ENCODE measurements at places on chromosomes 7 and 10.
A peak's percentile ranks its signal among the peaks of the same experiment; 100 is the strongest.

DNA sequence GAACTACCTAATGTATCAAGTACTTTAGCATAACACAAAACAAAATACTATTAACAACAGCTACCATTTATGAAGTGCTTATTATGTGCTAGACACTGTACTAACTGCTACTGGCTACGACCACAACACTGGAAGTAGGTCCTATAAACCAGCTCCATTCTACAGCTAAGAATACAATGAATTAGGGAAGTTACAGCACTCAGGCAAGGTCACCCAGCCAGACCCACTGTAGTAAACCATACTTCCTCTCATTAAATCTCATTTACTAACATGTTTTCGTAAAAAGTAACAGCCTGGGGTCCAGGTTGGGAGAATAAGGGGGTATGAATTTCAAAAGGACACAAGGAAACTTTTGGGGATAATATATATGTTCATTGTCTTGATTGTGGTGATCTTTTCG is 25.4 kb downstream of the NAPEPLD start:
- DNase-seq, result no peak

DNA sequence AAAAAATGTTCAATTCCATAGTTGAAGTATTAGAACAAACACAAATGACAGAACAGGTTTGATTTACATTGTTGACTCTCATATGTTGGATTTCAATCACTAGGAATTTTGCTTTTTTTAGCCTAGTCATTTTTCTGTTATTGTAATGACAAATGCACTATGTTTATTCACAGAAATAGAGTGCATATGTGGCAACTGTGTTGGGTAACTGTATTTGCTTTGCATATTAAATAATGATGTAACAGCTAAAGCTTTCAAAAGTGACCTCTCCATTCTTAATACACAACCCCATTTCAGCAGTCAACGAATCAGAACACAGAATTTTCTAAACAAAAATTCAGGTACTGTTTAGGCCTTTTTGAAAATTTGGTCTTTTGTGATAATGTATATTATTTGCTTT is 54.0 kb upstream of the SLC26A5 start:
- no peak for DNase-seq

DNA sequence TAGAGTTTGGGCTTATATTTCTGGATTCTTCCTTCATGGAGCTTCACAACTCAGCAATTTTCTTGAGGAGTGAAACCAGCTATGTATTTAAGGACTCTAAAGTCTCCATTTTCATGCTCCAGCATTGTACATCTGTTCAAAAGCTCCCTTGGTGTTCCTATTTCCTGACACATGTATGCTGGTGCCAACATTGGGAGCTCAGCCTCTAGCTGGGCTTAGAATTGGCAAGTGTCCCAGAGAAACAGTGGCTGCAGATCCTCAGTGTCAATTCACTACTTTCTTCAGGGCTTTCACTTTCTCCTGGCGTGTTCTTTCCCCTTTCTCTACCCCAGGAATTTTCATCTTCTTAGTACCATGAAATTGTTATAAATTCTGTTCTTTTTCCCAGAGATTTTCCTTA is 103.1 kb downstream of the ZNF467 start:
- no peak for DNase-seq

DNA sequence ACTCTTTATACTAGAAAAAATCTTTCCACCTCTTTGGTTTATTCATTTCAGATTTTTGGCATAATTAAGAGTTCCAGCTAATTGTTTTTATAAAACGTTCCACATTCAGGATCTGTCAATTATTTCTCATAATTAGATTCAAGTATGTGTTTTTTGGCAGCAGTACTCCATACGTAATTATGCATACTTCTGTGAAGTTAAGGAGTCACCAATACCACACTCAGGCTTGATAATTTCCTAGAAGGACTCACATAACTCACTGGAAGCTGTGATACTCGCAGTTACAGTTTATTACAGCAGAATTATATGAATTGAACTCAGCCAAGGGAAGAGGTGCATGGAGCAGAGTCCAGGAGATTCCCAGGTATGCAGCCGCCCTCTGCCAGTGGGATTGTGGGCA is 290.5 kb upstream of the AKR1E2 start:
- no peak for DNase-seq

- DNase-seq, result no peak
These were observed 67.7 kb downstream of the FGFR2 start for GRCh38 chr10:121530481-121531075.

GRCh38 chr7:89887489-89887888 is 266.8 kb upstream of the STEAP1 start:
- no peak for DNase-seq

- no peak for DNase-seq
These were observed 336.3 kb upstream of the MAGI2 start for GRCh38 chr7:79789584-79790345.

GRCh38 chr7:16801111-16801542 is 3.7 kb downstream of the AGR2 start:
- no peak for DNase-seq

DNA sequence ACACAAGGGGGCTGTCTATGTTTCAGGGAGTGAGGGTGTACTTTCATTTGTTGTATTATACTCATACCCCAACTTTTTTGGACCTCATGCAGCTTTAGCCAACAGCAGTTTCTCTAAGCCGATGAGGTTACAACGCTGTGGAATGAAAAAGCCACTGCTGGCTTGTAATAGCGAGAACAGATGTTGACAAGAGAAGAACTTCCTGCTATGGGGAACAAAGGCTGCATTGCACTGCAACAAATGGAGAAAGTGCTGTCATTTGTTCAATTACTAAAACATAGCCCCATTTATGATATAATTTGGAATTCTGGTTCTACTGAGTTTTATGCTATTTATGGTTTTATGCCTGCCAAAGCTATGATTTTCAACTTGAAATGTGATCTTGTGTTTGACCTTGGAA is 104.2 kb upstream of the TMEM72 start:
- DNase-seq, result no peak

GRCh38 chr7:3861386-3861785 is 560.3 kb downstream of the SDK1 start:
- no peak for DNase-seq

- no peak for DNase-seq
These were observed 99.0 kb upstream of the PDE1C start for GRCh38 chr7:32169228-32169627.

- DNase-seq, result peak; percentile 23
These were observed 104.0 kb downstream of the SLIT1 start for GRCh38 chr10:97081621-97082235.

- no peak for DNase-seq
These were observed 43.0 kb downstream of the TMEM130 start for GRCh38 chr7:98826811-98827231.

DNA sequence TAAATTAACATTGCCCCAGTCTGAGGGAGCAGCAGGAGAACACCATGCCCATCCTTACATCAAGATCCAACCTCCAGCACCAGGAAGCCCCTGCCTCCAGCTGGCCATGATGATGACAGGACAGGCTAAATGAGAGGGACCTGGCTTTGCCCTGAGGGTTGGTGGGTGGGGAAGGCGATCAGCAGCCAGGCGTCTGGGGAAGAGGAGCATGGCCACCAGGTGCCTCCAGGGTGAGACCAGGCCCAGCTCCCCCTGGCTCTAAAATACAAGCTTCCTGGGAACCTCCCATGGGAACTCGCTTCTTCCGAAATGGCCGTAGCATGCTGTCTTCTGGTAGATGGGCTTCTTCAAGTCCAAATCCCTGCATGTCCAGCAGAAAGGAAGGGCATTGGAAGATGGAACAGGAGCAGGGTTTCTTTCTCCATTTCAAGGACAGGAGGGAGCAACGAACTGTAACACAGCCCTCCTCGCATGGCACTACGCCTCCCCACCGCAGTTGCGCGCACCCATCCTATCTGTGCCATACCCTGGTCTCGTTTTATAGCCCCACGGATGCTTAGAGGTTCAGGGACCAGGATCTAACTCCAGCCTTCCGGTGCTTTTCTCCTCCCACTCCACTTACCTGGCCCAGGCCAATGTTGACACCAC is 15.8 kb downstream of the MAT1A start:
- DNase-seq, result no peak

DNA sequence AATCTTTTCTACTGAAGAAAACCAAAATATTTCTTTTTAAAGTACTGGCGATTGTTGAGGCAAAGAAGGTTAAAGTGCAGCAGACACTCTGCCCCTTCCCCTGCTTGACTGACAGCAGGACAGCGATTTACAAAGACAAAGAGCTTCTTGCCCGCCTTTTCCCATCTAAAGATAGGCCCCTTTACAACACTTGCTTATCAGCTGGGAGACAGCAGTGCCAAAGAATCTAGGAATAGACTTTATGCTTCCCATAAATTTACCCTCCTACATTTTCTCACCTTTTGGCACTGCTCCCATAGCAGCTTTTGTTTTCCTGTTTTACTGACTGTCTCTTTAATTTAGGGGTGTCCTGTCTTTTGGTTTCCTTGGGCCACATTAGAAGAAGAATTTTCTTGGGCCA is 824.1 kb downstream of the CCSER2 start:
- no peak for DNase-seq

DNA sequence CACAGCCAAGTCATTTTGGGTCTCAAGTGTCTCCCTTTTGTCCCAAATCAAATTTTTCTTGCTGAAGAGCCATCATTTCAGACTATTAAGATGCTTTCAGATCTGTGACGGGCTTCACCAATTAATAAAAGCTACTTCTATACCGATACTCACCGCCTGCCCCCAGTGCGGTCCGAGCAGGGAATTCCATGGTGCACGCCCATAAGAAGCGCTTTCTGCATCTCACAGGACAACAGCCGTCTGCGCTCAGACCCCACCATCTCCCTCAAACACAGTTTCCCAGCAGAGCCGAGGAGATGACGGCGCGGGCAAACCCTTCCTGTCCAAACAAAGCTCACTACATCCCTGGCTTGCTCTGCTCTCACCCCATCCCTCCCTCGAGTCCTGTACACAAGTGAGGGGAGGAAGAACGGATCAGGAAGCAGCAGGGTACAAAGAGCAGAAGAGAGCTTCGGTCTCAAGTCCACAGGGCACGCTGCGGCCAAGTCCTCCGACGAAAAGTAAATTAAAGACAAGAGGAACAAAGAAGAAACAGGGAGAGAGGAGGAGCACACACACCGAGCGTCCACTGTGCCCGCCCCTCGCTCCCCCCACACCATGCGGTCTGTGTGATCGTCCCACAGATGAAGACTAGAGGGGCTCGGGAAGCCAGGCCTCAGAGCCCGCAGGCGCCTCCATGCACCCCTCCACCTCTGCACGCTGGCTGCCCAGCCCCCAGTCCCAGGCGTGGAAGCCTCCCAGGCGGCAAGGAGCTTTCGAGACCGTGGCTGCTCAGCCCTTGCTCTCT is 121.9 kb downstream of the MAD1L1 start:
- no peak for DNase-seq

- no peak for DNase-seq
These were observed 226.4 kb upstream of the KLF14 start for GRCh38 chr7:130960208-130960988.

DNA sequence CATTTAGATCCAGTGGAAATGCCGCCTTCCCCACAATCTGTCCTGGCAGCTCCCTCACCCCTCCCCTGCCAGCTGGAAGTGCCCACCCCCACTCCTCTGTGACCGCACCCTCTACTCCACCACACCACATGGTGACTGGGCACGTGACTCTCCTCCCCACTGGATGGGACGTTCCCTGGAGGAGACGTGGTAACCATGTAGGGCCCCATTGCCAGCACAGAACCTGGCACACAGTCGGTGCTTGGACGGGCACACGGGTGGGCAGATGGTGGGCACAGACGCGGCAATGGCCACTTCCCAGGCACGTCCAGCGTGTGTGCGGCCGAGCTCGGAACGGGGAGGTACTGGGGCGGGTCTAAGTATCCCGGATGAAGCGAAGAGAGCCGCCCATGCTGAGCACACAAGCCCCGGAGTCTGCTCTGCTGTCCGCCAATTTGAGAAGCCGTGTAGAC is 245.6 kb downstream of the MAD1L1 start:
- DNase-seq, result no peak

DNA sequence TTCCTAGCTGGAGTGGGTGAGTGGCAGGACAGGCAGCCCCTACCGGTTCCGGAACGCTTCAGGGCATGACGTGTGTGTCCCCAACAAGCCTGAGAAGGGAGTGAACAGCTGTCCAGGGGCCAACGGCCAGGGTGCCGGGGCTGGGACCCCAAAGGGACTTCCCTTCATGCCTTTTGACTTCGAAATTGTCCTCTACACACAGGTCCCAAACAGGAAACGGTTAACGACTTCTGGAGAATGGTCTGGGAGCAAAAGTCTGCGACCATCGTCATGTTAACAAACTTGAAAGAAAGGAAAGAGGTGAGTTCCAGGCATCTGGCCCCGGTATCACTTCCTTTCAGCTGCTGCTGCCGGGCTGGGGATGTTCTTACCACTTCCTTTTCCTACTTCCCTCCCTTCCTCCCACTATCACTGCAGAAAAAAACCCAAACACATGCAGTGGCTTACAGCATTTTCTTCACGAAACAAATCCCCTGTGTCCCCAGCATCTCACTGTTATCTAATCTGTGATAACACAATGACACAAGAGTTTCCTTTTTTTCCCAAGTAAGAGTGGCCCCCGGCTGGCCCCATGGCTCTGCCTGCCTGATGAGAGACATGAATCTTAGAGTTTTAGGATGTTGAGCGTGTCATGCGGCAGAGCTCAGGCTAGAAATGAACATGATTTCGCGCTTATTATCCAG is 63.2 kb downstream of the MKI67 start:
- DNase-seq, result peak; percentile 29

DNA sequence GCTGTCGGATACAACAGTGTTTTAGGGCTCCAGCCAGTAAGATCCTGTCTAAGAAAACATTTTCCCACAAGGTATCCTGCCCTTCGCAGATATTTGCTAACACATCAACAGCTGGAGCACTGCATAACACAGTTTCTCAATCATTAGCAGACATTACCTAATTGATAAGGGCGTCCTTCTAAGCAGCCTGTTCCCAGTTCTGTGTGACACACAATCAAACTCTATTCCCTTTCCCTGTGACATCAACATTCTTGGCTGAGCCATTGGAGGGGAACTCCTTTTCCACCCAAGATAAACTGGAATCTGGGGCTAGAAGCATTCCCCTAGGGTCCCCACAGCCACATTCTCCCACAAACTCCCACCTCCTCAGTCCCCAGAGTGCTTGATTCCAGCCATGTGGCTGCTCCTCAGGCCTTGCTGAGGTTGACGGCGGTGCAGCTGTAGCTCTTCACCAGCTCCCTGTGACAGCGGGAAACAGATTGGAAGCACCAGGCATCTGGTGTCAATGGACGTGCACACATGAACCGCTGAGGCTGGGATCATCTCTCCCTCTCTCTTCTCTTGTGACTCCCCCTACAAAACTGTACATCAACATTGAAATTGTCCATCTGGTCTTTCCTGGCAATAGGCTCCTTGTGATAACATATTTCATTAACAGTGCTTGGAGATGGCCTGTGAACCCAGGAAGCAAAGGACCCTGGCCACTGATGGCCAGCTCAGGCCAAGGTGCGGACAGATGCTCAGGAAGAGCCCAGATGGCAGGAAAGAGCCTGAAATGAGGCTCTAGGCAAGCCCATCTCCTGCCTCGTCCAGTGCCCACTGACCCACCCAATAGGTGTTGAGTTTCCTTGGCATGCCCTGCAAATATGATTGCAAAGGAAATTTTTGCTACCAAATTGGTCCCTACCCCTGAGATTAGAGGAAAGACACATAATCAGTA is 131.1 kb upstream of the TBX20 start:
- no peak for DNase-seq

GRCh38 chr7:34839645-34840044 is 181.6 kb downstream of the NPSR1 start:
- DNase-seq, result no peak
